ENCODE measurements at places on chromosomes 11 and 22.
A peak's percentile ranks its signal among the peaks of the same experiment; 100 is the strongest.

DNA sequence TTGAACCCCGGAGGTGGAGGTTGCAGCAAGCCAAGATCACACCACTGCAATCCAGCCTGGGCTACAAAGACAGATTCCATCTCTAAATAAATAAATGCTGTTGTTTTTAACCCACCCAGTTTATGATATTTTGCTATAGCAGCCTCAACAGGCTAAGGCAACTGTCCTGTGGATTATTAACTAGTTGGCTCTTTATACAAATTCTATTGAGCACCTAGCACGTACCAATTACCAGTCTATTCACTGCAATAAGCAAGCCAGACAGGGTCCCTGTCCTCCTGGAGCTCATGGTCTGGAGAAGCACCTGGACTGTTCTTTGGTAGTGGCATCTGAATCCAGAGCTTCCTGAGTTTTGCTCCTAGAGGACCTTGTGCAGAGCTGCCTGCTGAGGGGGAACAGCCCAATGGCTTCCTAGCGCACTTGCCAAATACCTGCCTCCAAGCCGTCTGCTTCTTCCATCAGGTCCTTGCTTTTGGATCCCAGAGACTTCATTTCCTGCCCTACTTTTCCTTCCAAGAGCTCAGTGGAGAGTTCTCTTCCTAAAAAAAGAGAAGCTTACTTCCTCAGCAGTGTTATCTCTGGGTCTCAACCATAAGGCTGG is 49.9 kb upstream of the MICAL2 start:
- DNase-seq: no peak

DNA sequence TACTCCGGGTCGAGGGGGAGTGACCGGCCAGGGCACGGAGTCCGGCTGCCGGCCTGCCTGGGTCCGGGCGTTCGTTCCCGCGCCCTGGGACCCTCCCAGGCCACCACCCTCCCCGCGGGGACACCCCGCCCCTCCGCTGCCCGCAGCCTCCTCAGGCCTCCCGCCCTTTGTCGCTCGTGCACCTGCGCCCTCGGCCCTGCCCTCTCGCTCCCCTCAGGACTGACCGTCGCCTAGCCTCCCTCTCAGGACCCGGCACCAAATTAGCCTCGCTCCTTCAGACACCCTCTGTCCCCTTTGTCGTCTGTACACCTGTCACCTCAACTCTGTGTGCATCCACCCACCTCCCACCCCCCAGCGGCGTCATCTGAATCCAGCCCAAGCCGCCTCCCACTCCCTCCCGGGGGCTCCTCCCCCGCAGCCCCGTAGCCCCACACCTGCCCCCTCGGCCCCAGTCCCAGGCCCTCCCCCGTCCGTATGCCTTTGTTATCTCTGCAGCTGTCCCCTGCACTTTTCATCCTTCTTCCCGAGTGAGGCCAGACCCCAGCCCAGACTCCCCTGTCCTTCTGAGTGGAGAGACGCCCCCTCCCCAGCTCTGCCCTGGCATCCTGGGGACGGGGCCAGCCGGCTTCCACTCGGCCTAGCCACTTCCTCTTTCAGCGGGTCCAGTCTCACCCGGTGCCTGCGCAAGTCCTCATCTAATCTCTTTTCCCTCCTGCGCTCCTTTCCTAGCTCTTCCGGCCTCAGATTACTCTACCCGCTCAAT is 643 bp downstream of the TIGD3 start:
- peak; percentile 33 for DNase-seq

- no peak for DNase-seq
Observed at GRCh38 chr22:43502306-43502874, 90.6 kb downstream of the MPPED1 start.

- peak; percentile 23 for DNase-seq
Observed at GRCh38 chr11:70948855-70949531, 303.4 kb downstream of the SHANK2 start.

DNA sequence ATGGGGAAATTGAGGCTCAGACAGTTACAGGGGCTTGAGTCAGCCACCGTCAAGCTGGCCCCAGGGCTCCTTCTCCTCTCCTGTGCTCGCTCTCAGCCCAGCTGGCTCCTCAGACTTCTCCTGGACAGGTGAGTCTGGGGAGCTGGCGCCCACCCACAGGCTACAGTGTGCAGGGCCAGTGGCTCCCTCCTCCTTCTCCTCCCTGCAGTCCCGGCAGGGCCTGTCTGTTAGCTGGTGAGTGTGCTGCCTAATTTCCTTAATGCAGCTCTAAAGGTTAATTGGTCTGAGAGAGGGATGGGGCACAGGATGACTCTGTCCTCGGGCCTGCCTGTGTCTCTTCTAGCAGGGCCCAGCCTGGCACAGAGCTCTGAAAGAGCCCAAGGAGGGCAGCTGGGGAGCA is 31.7 kb downstream of the LMO1 start:
- no peak for DNase-seq

- DNase-seq: no peak
Observed at GRCh38 chr22:24145446-24146193, 35.7 kb upstream of the SUSD2 start.

GRCh38 chr11:3736816-3737215 is 60.5 kb downstream of the NUP98 start:
- DNase-seq: no peak

GRCh38 chr11:76670485-76671236 is at the start of gene LRRC32:
Gene LRRC32 (minus strand): TSS chr11:76670747. CDS start chr11:76665954, 4,793 bp downstream.
- DNase-seq: peak; percentile 38

DNA sequence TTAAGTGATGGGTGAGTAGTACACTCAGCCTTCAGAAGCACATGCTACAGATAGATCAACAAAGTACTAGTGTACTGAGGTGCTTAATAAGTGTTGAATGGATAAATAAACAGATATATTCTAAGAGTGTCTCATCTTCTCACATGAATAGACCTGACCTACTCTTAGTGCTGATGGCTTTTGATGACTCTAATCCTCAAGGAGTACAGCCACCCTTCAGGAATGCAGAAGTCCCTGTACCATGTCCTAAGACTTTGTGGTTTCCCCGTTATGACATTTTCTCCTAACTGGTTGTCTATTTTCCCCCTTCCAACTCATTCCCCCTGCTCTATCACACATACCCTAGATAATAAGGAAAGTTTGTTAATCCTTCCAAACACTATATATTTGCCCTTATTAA is 61.6 kb downstream of the C11orf65 start:
- DNase-seq: no peak

DNA sequence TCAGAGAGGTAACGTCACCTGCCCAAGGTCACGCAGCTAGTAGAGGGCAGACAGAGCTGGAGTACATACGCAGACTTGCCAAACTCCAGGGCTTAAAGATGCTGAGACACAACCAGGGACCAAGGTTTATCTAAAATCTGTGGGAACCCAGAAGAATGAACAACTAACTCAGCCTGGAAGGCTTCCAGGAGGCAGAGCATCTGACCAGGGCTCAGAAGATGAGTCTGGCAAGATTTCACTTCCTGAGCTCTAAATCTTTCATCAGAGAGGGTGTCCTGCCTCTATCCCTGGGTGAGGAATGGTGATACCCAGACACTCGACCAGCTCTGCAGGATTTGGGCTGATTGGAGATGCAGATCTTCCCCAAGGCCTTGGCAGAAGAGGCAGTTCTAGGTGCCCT is 9.1 kb downstream of the GAL3ST1 start:
- no peak for DNase-seq

DNA sequence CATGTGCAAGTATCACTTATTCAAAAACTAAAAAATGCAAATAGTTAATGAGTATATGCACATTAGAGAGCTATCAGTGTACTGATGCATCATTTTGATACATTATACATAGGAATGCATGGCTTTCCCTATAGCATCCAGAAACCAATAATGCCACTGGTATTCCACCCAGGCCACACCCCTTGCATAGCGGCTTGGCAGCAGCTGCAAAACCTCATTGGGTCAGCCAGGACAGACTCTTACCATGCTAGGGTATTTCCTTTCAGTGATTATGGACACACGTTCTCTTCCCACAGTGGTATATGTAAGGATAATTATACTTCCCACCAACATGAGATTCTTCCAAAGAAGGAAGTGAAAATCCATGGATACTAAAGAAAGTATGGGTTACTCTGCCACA is 145.9 kb upstream of the PITPNB start:
- peak; percentile 38 for DNase-seq

GRCh38 chr11:47433157-47433556 is 6.9 kb upstream of the PSMC3 start:
- DNase-seq: peak; percentile 64

DNA sequence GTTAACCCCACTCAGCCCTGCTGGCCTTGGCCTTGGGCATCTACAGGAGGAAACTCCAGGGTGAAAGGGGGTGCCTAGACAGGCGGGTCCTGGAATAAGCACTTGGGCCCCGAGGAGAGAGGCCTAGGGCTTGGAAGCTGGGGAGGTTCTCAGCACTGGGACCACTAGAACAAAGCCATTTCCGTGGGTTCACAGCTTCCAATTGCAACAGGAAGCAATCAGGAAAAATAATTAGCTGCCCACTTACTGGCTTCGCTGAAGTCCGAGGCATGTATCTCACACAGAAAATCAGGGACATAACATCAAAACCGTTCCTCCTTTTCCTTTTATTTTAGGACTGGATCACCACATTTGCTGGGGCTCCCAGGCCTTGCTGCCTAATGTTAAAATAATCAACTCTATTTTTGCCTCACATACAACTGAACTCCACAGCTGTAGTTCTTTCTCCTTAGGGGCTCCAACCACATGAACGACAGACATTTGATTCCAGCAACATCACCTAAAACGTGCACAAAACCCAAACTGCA is 161.1 kb upstream of the GRK3 start:
- peak; percentile 48 for DNase-seq

- DNase-seq: no peak
Observed at GRCh38 chr11:57815476-57815875, 53.9 kb downstream of the CTNND1 start.

DNA sequence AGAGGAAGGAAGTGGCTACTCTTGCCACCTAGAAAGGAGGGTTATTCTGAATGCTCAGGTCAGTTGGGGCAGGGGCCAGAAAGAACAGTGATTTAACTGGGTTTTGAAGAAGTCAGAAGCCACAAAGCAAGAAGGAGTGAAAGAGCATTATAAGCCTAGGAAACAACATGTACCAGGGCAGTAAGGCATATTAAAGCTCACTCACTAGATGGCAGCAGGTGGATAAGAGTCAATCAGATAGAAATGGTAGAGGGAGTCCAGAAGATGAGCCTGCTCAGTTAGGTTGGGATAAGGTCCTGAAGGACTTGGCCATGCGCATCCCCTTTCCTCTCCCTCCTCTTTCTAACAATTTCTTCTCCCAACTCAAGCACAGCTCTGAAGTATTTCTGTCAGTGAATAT is 22.0 kb upstream of the PATE1 start:
- DNase-seq: no peak

- DNase-seq: no peak
Observed at GRCh38 chr11:9206496-9206895, 58.7 kb downstream of the DENND5A start.

DNA sequence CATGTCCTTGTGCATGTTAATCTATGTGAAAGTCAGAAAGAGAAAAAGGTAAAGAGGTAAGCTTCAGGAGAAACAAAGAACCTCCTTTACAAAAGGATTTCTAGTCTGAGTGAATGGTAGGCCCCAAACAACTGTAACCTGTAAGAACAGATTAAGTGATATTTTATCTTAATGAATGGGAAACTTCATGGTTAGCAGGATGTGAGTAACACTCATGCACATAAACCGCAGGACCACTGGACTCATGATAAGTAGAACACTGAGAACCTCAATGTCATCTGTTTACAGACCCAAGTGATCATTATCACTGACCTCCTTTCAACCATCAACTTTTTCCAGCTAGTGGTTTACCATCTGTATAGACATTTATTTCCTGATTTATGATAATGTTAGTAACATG is 19.9 kb downstream of the OR8G5 start:
- DNase-seq: no peak

DNA sequence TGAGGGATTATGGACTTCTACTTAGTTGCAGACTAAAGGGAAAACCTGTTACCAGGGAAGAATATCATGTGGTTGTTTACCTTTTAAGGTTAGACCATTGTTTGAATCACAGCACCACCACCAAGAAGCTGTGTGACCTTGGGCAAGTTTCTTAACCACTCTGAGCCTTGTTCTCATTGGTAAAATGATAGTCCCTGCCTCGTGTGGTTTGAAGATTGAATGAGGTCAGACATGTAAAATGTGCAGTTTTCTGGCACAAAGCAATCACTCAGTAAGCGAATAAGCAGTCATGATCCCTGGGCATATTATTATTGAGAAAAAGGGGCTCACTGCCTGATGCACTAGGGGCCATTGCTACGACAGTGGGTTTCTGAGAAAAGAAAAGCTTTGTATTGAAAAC is 28.3 kb downstream of the MOV10L1 start:
- DNase-seq: no peak

DNA sequence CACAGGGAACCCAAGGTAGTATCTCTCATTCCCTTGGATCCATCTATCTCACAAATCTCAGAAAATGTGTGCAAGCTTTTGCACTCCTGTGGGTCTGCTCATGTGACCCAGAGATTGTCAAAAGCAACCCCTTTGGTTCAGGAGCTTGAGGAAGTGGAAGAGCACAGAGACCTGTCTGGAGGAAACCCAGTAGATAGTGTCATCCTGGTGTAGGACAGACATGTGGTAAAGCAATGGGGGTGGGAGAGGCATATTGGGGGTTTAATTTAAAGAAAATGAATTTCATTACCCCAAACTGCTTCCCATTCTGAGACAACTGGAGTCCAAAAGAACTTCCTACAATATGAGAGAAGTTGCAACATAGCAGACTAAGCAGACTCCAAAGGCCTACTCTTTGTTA is 5.8 kb upstream of the MS4A14 start:
- DNase-seq: no peak

DNA sequence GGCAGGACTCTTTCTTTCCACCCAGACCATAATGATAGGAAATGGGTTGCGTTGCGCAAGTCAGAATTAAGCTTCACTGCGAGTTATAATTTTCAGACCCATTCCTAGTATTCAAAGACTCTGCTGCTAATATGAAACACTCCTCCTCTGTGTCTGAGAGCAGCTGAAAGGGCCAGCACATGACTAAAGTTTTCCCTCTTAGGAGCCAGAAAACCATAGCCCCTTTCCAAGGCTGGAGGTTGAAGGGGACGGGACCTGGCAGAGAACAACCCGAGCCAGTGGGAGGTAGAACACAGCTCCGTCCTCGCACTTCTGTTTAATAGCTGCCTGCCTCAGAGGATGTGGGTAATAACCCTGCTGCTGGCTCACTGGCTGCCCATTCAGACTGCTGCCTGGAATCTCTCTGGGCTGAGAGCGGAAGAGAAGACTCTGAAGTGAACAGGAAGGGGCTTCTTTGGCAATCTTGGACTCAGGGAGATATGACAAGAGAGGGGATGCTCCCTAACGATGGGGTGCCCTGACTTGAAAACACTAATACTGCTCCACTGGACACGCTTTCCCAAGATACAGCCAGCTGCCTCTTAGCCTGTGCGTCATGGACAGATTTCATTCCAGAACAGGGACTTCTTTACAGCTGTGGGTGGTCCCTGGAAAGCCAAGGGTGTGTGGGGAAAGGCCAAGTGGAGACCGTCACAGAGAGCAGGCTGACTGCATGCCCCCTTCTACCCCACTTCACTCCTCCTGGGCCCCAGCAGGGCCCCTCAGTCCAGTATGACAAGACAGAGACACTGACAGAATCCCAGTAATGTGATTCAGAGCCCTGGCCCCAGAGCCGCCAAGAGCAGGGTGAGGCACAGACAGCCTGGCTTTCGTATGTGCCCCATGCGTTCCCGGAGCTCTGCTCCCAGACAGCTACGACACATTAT is 156.9 kb downstream of the FEZ1 start:
- DNase-seq: peak; percentile 87

GRCh38 chr11:126434950-126435335 is 79.5 kb downstream of the ST3GAL4 start:
- no peak for DNase-seq
